ENCODE measurements at places on chromosomes 4 and X.

- no peak for DNase-seq
These were observed 51.6 kb downstream of the CLCN4 start for GRCh38 chrX:10208281-10208856.

- no peak for DNase-seq
These were observed 147.9 kb downstream of the PTCHD1 start for GRCh38 chrX:23482561-23482960.

GRCh38 chrX:52437212-52437611, 58.4 kb upstream of the XAGE1A start:
- DNase-seq, result no peak

GRCh38 chr4:105572296-105572695, 19.9 kb downstream of the ARHGEF38 start:
- no peak for DNase-seq

GRCh38 chrX:24148121-24148520, 1.4 kb upstream of the ZFX start:
- no peak for DNase-seq

DNA sequence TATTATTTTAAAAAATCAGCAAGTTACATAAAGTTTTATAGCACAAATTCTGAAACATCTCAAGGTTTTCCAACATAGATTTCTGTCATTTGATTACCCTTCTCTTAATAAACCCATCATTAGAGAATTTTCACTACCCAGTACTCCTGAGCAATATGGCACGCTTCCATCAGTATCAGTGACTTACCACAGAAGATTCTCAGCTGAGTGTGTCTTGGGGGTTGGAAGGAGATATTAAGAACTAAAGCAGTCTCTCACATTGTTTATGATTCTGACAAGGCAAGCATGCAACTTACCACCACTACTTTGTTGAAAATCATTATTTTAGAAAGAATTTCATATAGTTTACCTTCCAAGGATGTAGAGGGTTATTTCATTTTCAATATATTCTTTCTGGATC, 67.7 kb downstream of the INPP4B start:
- DNase-seq, result no peak

GRCh38 chr4:81164126-81164525, 50.9 kb downstream of the PRKG2 start:
- no peak for DNase-seq

DNA sequence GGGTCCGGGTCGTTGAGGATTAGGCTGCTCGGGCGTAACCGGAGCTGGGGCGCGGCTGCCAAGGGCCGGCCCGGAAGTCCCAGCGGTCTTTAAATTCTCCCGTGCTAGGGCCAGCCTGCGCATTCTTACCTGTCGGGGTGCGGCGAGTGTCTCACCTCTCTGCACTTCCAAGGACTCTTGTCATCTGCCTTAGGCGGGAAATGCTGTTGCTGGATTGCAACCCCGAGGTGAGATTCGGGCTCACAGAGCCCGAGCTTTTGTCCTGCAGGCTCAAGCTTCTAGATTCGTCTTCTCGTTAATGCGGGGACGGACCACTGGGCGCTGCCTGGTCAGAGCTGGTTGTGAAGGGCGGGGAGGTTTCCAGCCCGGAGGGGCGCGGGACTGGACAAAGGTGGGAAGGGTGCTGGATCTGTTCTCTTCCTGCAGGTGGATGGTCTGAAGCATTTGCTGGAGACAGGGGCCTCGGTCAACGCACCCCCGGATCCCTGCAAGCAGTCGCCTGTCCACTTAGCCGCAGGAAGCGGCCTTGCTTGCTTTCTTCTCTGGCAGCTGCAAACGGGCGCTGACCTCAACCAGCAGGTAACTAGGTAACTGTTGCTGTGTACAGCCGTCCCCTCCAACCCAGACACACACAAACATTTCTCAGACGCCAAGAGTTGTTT, at the start of gene ANKRD37:
Gene ANKRD37, plus strand, starts transcription at position 118 of the 662 bp plus-strand sequence. Its CDS starts 83 bp downstream, at position 201.
- DNase-seq, result no peak

DNA sequence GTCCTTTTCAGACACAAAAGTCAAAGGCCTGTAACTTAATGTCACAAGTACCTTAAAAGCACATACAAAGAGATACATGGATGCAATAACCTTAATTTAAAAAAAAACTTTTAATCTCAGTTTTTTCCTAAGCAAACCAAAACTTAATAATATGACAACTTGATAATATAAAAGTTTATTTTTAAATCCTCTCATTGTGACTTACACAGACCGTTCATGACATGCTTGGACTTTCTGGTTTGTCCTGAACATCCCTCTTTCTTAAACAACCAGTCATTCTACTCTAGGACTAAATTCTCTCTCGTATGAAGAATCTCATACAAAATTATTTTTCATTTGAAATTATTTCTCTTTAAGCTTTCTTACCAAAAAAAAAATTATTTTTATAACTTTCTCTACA, 43.1 kb upstream of the CYP2U1 start:
- DNase-seq, result no peak

DNA sequence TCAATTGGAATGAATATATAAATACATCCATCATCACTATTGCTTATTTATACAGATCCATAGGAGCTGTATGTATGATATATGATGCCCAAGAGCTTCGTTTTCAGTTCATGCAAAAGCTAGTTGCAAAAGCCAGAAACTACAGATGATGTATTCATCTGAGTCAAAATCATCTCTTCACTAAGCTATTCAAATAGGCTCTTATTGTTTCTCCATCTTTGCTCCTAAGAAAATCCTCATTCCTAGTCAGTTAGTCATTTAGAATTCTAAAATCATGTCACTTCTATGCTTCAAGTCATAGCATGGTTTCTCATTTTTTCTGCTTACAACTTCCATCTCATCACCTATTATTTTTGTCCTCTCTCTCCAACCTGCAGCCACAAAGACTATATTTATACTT, 300.1 kb upstream of the TRAM1L1 start:
- DNase-seq, result no peak

- DNase-seq, result no peak
These were observed 52.8 kb upstream of the RHOH start for GRCh38 chr4:40143926-40144508.

DNA sequence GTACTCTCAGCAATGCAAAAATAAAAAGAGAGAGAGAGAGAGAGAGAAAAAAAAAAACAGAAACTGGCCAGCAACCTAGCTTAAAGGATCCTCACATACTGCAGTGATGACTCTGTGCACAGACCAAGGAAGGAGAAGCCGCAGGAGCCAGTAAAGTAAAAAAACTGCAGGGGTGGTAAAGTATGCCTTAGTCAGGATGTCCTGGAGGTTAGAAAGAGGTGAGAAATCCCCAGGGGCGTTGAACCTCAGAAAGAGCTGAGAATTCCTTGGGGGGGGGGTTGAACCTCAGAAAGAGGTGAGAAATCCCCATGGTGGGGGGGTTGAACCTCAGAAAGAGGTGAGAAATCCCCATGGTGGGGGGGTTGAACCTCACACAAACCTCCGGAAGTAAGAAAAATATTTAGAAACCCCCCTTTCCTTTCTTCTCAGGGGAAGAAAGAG, 48.0 kb downstream of the MAGEA9 start:
- no peak for DNase-seq

- no peak for DNase-seq
These were observed 22.0 kb downstream of the ELF2 start for GRCh38 chr4:139154952-139155557.

GRCh38 chr4:161178310-161178709, 985.5 kb downstream of the FSTL5 start:
- DNase-seq, result no peak

DNA sequence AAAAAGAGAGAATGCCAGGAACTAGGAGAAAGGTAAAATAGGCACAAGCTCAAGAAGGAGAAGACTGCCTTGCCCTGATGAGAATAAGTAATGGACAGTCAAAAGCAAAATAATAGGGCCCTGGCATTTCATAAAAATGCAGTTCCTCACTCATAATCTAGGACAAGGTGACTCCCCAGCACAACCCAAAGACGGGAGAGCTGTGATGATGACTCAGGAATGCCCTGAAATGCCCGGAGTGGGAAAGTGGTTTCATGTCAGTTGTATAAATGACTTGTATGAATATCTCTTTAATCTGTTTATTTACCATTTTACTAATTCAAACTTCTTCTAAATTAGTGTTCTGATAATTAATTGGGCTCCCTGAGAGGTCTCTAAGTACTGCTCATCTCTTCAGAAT, 28.8 kb upstream of the SETD7 start:
- DNase-seq, result no peak

Measured in stimulated activated CD8-positive, alpha-beta memory T cell treated with anti-CD3 and anti-CD28 coated beads, Interleukin-4, amount 100 ng/mL, for 1 hour (primary cell).